ENCODE measurements at places on chromosomes 3 and 15.

DNA sequence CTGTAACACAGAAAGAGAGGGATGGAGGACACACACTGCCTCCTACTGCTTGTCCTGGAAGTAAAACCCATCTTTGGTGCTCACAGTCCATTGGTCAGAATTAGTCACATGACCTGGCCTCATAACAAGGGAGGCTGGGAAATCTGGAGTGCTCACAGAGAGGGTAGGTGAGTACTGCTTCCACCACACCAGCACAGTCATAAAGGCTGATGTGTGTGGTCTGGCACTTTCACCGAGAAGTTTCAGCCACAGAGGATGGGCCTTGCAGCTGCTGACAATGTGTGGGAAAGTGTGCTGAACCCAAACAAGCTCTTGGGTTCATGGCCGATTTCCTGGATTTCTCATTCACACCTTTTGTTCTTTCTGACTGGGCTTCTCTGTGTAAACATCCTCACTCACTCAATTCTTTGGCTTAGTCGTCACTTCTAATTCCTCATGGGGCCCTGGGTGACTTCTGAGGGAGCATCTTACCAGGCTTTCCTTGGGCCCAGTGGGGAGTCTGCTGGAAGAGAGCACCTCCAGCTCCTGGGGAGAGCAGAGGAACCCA is 100.7 kb downstream of the ASB7 start:
- no peak for DNase-seq

DNA sequence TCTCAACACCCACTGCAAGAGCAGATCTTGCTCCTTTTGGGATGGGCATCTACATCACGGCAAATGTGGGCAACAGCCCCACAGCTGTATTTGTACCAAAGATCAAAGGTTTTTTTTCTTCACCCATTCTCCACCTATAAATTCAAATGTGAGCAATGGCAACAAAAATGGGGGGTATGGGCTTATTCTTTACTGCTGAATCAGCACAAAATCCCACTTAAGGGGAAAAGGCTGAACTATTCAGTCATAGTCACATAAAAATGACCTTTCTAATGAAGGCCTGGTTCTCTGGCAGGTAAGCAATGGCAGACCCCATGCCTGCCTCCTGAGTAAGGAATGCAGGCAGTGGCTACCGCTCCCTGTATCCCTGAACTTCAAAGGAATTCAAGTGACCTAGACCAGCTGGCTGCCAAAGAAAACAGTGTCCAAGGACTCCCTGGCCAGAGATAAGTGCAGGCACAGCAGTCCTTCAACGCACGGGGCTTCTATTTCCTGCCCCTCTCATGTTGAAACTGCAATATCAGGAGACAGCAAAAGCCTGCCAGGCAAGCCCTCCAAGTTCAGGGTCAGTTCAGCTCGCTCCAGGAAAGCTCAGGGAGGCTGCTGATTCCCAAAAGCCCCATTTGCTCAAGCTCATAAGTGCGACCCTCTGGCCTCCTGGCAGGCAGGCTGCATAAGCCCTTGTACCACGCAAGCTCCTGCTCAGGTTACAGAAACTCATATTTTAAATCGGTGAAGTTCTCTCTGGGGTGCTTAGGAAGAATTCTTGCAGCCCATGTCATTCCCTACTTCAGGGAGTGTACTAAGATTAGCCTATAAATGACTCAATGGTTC is 134.1 kb downstream of the PDZRN3 start:
- peak; percentile 54 for DNase-seq

- DNase-seq, result peak; percentile 38
Measured at GRCh38 chr3:176906046-176906905, 291.0 kb downstream of the TBL1XR1 start.

GRCh38 chr3:188134079-188134478 is 19.9 kb upstream of the LPP start:
- no peak for DNase-seq

DNA sequence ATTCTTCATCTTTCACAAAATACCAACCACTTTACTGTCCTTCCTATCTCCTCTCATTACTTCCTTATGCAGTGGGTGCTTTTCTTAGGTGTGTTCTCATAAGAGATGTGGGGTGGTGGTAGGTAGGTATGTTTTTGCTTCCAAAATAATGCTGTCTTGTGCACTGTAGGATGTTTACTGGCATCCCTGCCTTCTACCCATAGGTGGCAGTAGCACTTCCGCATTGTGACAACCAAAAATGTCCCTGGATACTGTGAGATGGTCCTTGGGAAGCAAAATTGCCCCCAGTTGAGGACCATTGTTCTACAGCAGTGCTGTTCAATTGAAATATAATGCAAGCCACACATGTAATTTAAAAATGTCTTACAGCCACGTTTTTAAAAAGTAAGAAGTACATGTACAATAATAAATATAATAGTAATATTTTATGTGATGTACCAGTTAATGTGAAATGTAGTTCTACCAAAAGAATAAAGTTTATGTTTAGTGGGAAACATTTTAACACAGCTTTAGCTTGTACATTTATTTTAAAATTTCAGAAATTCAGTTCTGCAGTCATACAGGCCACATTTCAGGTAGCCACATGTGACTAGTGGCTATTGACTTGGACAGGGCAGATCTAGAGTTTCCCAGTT is 75.2 kb downstream of the NEO1 start:
- DNase-seq, result peak; percentile 59

- DNase-seq, result no peak
Measured at GRCh38 chr3:39721076-39721475, 88.3 kb upstream of the MYRIP start.

DNA sequence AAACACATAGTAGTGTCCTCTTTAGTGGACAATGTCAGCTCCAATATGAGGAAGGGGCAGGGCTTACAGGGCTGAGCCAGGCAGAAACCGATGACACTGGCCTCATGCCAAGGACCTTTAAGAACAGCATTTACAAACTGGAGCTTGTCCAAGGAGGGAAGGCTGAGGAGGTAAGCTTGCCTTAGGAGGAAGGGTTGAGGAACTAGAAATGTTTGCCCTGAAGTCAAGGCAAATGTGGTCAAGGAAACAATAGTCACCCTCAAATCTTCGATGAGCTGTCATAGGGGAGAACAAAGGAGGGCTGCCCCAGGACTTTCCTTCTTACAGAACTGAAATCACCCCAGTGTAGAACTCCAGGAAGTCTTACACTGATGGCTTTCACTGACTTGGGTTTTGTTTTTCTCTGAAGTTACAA is 136.4 kb downstream of the LIPC start:
- DNase-seq, result no peak

DNA sequence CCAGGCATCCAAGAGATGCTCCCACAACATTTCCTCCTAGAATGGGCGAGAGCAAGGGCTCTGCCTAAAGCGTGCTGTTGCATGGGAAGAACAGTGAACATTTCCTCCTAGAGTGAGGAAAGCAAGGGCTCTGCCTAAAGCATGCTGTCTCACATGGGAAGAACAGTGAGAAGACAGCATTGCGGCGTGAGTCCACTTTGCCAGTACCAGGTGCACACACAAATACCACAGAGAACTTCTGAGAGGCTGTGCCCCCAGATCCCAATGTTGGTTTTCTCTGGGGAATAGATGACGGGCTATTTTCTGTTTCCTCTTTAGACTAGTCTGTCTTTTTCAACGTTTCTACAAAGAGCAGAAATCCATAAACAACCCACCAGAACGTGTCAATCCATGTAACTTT is 142.9 kb downstream of the LRRK1 start:
- no peak for DNase-seq

- DNase-seq, result no peak
Measured at GRCh38 chr3:18445401-18446148, 20.4 kb upstream of the SATB1 start.

GRCh38 chr15:32993285-32993684 is 201.2 kb downstream of the FMN1 start:
- no peak for DNase-seq

DNA sequence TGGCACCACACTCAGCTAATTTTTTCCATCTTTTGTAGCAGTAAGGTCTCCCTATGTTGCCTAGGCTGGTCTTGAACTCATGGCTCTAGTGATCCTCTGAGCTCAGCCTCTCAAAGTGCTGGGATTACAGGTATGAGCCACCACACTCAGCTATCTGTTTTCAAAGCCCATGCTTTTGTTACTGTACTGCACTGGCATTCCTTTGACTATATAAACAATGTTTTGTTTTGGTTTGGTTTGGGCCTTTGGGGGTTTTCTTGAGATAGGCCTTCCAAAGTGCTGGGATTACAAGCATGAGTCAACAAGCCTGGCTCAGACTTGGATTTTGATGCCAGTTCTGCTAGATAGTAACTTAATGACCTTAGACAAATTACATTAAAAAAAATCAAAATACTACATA is 89.7 kb upstream of the GK5 start:
- DNase-seq, result no peak

- no peak for DNase-seq
Measured at GRCh38 chr15:60945196-60945595, 283.9 kb downstream of the RORA start.

GRCh38 chr3:186694288-186695032 is 22.7 kb upstream of the KNG1 start:
- no peak for DNase-seq

DNA sequence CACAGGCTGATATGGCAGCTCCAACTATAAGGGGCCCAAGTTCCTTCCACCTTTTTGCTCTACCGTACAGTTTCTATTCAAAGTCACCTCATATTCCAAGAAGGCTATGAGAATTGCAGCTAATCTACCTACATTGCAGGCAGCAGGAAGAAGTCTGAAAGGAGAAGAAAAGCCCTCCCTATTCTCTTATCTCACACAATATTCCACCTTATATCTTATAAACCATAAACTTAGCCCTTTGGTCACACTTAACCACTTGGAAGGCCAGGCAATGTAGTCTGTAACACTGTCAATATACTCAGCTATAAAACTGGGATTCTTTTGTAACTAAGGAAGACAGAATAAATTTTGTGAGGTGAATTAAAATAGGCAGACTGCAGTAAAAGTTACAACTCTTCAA is 54.9 kb downstream of the TBC1D5 start:
- no peak for DNase-seq

DNA sequence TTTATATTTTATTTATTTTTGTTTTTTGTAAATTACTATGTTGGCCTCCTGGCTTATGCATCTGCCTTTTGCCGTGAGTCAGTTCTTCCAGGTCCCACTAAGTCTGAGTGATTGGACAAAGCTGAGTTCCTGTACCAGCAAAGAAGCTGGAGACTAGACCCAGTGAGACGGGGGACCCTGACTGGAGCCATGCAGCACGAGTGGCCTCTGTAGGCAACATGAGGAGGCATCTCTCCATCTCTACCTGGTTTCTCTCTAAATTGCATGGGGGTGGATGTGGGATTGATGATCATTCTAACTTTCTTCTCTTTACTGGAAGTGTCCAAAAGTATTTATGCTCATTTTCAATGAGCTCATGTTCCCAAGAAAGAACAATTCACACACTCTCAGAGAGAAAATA is 155.3 kb upstream of the MRPL3 start:
- DNase-seq, result no peak

DNA sequence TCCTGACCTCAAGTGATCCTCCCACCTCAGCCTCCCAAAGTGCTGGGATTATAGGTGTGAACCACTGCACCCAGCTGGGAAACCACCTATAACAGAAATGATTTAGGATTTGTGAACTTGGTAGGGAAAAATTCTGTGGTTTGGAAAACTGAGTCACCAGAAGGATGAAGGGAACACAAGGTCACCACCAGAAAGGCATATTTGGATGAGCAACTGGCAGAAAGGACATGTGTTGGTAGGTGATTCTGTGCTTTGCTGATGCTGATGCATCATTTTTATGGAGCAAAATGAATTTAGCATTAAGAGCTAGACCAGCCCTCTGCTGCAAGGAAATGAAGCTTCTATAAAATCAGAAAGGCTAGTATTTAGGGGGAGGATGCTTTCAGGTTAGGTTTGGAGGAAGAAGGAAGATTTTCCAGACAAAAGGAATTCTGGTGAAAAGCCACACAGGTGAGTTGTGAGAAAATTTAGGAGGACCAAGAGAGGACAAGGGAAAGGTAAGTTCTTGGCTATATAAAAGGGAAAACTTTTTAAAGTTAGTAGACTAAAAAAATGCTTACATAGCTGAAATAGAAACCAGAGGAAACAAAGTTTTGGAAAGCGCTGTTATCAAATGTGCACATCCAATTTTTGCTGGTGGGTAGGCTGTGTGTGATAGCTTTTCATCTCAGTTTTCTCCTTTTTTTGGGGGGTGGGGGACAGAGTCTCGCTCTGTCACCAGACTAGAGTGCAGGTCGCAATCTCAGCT is 3.6 kb downstream of the PXK start:
- DNase-seq, result no peak

DNA sequence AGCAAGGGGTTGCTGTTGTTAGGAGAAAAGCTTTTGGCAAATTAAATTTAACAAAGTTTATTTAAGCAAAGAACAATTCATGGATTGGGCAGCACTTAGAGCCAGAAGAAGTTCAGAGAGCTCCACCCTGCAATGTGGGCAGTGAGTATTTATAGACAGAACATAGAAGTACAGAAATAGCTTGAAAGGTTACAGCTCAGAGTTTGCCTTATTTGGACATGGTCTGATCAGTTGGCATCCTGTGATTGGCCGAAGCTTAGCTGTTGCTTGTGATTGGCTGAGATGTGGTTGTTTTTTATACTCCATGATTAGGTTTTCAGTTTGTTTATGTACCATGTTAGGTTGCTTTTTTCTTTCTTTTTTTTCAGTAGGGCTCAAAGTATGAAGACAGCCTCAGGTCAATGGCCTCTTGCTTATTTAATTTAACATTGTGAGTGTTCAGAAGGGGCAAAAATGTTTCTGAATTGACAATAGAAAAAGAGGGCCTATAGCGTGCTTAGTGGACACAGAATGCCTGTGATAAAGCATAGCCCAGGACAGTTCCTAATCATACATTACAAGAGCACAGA is 293.8 kb downstream of the IGSF11 start:
- DNase-seq, result no peak

DNA sequence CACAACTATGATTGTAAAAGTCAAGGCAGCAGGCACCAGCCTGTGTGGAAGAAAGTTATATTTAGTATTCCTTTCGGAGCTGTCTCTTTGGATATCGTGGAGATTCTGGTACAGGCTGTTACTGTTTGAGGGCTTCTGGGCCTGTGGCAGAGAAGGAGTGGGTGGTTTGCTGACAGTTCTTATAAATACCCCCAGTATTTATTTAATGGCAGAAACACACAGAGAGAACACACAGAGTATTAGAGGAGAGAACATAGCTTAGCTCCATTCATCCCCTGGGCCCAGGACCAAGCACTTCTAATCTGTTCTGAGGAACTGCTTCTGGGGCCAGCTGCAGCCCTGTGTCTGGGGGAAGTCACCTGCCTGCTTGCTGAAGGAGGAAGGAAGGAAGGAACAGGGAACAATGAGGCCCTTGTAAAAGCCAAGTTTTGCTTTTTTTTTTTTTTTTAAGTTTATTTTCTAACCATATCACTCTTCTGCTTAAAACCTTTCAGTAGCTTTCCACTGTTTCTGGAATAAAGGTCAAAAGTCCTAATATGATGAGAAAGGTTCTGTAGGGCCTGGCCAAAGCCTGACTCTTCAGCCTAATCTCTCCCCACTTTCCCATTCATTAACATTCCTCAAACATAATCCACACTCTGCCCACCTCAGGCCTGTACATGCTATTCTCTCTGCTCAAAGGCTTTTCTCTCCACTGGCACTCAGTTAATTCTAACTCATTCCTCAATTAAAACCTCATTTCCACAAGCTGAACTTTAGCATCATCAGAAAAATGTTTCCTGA is 11.8 kb upstream of the PP2D1 start:
- DNase-seq, result no peak

All from iPS-NIHi11 (cell line).